ENCODE measurements at places on chromosomes 5 and 9. TPM values are rescaled to one million over a fixed set of nuclear protein-coding genes. Genes with fewer than 3 reads are reported as not detected.

The HTR1A gene
- polyA plus RNA-seq: not detected

The MARCHF11 gene
- not detected for polyA plus RNA-seq

GRCh38 chr5:41763574-41763973 lies 106.7 kb downstream of the OXCT1 start:
- no peak for DNase-seq

- no peak for DNase-seq
Observed at GRCh38 chr9:97768746-97769145, 71.6 kb upstream of the XPA start.

- DNase-seq: no peak
Observed at GRCh38 chr5:59569608-59570334, 323.8 kb downstream of the PDE4D start.

DNA sequence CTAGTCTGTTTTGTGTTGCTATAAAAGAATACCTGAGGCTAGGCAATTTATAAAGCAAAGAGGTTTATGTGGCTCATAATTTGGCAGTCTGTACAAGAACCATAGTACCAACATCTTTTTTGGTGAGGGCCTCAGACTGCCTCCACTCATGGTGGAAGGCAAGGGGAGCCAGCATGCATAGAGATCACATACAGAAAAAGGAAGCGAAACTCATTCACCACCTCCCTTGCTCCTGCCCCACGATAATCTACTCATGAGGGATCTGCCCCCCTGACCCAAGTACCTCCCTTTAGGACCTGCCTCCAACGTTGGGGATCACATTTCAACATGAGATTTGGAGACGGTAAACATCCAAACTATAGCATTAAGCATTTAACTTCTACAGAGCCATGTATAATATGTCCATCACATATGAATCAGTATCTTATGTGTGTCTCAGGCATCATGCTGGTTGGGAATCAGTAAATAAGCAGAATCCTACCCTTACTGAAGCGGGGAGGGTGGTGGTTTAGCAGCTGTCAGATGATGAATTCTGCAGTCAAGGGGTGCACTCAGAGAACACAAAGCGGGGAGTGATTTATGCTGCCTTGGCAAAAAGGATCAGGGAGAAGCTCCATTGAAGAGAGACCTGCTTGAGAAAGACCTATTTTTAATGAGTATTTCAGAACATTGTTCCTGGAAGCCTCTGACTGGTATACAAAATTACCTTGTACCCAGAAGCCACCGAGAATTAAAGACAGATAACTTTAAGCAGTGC lies 34.8 kb downstream of the HMGXB3 start:
- DNase-seq: no peak
